ENCODE measurements at places on chromosomes 13 and 19.

DNA sequence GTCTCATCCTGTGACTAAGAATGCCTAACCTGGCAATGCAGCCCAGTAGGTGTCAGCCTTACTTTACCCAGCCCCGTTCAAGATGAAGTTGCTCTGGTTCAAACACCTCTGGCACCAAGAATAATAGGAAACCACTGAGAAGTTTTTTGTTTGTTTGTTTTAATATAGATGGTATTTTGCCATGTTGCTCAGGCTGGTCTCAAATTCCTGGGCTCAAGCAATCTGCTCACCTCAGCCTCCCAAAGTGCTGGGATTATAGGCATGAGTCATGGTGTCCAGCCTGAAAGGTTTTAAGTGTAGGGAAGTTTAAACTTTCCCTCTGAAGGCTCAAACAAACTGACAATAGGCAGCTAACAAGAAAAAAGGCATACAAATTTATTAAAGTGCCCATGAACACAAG lies 51.2 kb upstream of the ABCC4 start:
- DNase-seq, result no peak

DNA sequence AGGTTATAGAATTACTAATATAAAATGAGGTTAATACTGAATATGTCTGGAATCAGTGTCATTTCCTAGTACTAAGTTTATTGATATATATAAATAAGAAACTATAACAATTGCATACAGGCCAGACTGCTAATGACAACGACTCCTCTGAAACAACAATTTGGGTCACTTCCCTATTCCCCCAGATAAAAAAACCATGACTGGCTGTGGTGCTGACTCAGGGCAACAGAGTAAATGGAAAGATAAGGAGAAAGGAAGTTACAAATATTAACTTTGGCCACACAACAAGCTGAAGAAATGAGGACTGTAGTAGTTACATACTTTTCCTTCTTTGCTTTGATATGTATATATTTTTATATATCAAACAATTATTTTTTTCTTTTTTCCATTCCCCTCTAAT lies 263.7 kb upstream of the PCDH9 start:
- no peak for DNase-seq

GRCh38 chr19:7507884-7508283 lies 8.0 kb upstream of the ZNF358 start:
- peak; percentile 79 for DNase-seq

DNA sequence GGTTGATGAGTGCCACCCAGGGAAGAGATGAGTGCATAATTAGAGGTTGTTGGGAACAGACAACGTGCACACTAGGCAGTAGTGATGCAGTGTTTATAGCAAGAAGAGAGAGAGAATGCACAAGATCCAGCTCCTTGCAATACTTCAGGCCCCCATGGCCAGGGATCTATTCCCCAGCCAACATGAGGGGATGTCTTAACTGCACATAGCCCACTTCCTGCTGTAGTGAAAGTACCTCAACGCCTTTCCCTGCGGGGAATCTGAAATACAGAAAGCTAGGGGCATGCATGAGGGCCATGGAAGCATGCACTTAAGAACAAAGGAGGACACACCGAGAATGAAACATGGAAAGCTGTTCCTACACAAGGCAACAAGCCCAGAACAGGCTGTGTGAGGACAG lies 636.7 kb upstream of the GPC6 start:
- DNase-seq, result no peak

Measured in ELF-1 (cell line).